ENCODE measurements at places on chromosomes 13 and 19. TPM values are rescaled to one million over a fixed set of nuclear protein-coding genes. Genes with fewer than 3 reads are reported as not detected.

STX10 gene
- polyA plus RNA-seq = 47.0 TPM

CCDC122 gene
- polyA plus RNA-seq = 11.0 TPM

PSG11 gene
- not detected for polyA plus RNA-seq

ZNF135 gene
- 32.5 TPM for polyA plus RNA-seq

ICAM3 gene
- polyA plus RNA-seq = 8.1 TPM

DKKL1 gene
- 5.0 TPM for polyA plus RNA-seq

Measured in left kidney (tissue), 8 donors.